ENCODE measurements at places on chromosomes 16 and 17.

GRCh38 chr17:653724-654123 lies 60.9 kb downstream of the VPS53 start:
- DNase-seq, result no peak

- DNase-seq, result no peak
These were observed 191.7 kb downstream of the CEP112 start for GRCh38 chr17:66000216-66000615.

DNA sequence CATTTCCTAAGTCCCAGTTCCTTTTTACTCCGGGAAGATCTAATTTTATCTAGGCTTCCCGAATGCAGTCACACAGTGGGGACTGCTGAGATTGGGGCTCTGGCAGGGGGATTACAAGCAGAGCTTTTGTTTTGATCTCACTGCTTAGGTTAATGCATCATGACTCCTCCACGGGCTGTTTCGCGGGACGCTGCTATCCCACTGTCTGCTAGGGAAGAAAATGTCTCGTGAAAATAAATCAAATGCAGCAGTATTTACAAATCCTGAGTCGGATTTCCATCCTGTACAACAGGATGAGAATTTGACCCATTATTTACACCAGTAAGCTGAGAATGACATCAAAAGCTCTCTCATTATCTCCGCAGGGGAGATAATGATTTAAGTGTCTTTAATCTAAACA lies 83.8 kb downstream of the CDH11 start:
- DNase-seq, result no peak

GRCh38 chr16:2874912-2875362 lies 8.1 kb upstream of the FLYWCH2 start:
- DNase-seq, result peak; percentile 68

GRCh38 chr17:5706577-5707210 lies 122.4 kb upstream of the NLRP1 start:
- DNase-seq, result peak; percentile 74
